ENCODE measurements at places on chromosomes 11 and 22.

DNA sequence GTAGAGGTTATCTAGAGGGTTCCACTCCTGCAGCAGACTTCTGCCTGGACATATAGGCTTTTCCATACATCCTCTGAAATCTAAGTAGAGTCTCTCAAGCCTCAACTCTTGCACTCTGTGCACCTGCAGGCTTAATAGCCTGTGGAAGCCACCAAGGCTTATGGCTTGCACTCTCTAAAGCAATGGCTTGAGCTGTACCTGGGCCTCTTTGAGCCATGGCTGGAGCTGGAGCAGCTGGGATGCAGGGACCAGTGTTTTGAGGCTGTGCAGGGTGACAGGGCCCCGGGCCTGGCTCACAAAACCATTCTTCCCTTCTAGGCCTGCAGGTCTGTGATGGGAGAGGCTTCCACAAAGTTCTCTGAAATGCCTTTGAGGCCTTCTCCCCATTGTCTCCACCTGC lies 2.9 kb upstream of the NXPE4 start:
- DNase-seq: no peak

DNA sequence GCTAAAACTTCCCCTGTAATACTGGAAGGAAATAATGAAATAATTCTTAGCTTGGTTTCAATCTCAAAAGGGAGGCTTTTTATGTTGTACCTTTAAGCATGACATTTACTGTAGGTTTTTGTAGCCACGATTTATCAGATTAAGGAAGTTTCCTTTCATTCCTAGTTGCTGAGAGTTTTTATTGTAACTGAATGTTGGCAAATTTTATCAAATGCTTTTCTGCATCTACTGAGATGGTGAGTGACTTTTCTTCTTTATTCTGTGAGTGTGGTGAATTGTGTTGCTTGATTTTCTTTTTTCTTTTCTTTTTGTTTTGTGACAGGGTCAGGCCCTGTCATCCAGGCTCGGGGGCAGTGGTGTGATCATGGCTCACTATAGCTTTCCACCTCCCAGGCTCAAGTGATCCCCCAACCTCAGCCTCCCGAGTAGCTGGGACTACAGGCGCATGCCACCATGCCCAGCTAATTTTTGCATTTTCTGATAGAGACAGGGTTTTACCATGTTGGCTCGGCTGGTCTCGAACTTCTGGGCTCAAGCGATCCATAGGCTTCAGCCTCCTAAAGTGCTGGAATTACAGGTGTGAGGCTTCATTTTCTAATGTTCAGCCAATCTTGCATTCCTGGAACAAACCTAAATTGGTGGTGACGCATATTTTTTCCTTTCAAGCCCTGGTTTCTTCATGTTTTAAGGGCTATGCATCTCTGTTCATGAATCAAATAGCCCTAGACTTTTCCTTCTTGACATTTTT lies 26.2 kb downstream of the SUSD2 start:
- no peak for DNase-seq

DNA sequence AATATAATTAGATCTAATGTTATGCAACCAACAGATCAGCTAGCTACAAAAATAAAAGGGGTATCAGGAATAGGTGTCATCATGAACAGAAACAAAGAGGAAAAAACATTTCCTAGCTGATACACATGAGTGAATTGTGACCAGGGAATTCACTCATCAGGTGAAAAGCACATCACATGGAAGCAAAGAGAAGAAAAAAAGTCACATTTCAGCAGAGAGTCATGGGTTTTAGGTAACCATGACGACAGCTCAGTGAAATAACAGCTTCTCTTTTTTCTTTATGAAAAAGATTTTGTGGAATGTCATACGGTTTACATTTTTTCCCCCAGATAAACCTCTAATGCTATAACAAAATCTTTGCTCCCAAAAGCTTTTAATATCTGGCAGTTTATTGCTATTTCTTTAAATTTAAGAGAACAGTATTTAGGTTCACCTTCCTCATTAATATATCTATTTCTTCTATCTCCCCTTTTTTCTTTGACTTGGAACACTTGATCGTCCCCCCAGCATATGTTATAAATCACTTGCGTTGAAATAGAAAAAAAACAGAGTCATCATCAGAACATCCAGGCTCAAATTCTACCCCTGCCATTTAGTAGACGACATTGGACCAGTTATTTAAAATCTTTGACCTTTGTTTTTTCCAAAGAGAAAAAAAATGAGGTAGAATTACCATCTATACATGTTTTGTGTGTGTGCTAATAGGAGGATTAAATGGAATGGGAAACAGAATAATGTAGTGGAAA lies 5.3 kb downstream of the TYR start:
- no peak for DNase-seq

GRCh38 chr22:36253523-36254490 lies 874 bp downstream of the APOL1 start:
- DNase-seq: no peak

DNA sequence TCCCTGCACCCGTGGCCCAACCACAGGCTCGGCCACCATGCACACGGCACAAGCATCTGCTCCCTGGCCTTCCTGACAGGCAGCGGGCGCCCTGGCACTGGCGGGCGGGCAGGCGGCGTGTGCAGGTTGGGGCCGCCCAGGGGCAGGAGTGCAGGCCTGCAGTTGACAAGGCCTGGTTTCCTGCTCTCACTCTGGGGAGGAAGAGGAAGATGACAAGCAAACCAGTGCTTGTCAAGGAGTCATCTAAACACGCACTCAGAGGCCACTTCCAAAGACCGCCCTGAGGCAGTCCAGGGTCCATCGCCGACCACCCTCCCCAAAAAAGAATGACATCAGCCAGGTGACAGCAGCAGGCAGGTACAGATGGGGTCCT lies 65.3 kb upstream of the LINC01488 start:
- DNase-seq: no peak

GRCh38 chr11:57527056-57527631 lies 3.4 kb downstream of the TIMM10 start:
- peak; percentile 71 for DNase-seq

DNA sequence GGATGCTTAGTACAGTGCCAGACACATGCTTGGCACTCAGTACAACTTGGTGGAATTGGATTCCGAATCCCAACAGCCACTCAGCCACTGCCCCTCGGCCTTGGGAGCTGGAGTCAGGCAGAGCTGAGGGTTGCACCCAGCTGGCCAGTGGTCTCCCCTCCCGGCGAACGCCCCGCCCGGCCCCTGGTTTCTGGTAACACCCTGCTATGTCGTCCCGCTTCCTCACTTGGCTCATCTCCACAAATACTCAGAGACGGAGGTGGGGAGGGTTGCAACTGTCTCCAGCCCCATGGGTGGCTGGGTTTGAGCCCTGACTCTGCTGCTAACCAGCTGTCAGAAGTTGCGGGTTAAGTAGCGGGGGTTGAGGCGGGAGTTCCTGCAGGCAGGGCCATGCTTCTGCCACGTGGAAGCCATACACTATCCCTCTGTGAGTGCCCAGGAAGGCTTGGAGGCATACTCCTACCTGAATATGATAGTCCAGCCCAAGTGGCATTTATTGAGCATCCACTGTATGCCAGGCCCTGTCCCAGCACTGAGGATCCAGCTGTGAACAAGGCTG lies 67.1 kb downstream of the GRIK4 start:
- no peak for DNase-seq

DNA sequence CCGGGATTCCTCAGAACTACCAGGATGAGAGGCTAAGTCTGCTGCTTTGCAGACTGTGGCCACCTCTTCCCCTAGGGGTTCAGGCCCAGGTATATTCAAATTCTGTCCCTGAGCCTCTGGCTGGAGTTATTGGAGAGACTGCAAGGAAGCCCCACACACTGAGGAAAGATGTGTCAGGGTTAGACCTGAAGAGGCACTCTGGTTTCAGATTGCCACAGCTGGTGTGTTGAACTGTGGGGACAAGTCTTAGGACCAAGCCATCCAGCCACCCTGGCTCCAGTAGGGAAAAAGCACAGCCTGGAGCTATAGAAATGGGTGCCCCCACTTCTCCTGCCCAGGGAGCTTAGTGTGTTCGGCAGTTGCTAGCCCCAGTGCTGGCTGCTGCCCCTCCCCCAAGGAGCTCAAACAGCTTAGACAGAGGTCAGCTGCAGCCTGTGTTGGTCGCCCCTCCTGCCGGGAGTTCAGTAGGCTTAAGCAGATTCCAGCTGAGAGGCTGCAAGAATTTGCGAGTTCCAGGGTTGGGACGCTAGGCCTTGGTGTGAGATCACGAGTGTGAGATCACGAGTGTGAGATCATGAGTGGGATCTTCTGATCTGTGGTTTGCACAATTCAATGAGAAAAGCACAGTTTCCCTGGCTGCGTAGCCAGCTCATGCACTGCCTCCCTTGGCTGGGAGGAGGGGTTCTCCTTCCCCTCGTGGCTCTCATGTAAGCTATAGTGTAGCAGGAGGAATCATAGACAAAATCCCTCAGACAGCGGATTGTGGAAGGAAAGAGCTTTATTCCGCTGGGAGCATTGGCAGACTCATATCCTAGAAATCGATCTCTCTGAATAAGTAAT lies 552.1 kb upstream of the CHORDC1 start:
- no peak for DNase-seq

GRCh38 chr11:114315749-114316368 lies 19.7 kb downstream of the NNMT start:
- no peak for DNase-seq
